T-helper 17 cell (primary cell): ENCODE measurements at places on chromosomes 11 and 22.

DNA sequence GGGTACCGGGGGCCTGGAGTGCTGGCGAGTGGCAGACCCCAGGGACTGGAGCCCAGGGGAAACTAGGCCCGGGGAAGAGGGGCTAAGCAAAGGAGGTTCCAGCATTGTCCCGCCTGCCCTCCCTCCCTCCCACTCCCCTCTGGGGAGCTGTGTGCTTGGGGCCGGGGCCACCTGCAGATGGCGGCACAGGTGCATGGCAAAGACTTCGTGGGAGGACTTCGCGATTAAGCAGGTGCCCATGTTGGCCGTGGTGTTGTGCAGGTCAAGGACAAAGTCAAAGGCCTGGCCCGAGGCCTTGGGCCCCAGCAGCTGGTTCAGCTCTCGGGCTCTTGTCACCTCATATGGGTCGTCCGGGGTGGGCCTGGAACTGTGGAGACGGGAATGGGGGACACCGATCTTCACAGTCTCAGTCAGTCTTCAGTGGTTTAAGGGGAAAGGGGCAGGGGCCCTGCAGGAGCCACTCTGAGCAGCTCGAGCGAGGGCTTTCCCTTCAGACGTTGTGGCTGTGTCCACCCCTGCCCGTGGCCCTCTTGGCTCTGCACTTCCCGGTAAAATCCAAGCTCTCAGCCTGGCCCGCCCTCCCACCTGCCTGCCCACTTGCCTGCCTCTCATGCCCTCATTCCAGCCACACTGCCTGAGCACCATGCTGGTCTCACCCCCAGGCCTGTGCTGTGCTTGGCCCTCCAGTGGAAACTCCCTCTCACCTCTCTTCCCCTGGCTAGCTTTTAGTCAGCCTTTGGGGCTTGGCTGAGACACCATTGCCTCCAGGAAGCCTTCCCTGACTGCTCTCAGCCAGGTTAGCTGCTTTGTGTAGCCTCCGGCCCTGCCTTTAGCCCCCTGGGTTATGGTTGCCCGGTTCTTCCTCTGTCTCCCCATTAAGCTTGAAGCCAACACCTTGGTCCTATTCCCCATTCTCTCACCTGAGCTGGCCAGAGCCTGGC, 4.7 kb downstream of the ACY3 start:
- no peak for DNase-seq

- no peak for DNase-seq
These were observed 3.6 kb downstream of the SMIM38 start for GRCh38 chr11:69159150-69159852.

- no peak for DNase-seq
These were observed 49.6 kb downstream of the BARX2 start for GRCh38 chr11:129425214-129425613.

GRCh38 chr11:100855466-100856067, 168.5 kb downstream of the ARHGAP42 start:
- DNase-seq: no peak

DNA sequence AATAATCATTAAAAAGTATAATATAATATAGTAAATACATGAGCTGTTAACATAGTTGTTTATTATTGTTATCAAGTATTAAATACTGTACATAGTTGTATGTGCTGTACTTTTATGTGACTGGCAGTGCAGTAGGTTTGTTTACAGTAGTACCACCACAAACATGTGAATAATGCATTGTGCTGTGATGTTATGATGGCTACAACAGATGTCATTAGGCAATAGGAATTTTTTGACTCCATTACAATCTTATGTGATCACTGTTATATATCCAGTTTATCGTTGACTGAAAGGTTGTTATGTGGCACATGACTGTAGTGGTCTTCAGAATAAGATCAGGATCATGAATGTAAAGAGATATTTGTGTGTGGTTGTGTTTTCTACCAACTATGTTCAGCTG, 577.8 kb downstream of the JRKL start:
- DNase-seq: no peak

DNA sequence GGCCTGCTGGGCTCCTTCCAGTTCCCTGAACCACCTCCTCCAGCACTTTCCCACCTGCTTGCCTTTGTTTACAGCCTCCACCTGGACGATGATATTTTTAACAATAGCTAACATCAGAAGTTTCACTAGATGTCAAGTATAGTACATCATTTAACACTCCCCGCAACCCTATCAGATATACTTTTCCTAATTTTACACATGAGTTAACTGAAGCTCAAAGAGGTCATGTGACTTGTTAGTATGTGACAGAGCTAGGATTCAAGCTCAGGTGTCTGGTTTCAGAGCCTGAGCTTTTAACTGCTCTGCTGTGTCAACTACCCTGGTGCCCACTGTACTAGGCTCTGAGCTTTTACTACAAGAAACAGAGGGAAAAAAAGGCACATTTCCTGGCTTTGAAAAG, 14.3 kb upstream of the HPX start:
- no peak for DNase-seq

DNA sequence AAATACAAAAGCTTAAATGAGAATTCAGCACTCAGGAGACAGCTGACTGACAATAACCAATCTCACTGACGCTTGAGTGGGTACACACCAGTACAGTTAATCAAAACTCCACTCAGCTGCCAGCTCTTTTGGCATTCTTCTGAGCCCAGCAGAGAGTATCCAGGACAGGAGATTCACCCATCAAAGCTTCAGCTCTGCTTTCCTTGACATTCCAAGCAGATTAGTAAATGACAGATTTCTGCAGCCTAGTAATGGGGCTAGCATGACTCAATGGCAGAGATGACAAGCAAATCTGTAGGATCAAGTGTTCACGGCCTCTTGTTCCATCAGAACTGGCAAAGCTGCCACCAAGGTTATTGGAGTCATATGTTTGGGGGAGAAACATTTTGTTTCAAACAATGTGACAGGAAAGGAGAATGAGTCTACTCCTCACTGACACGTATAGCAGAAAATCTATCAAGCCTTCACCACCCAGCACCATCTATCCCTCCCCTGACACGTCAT, 420.0 kb downstream of the DYNC2H1 start:
- DNase-seq: no peak

DNA sequence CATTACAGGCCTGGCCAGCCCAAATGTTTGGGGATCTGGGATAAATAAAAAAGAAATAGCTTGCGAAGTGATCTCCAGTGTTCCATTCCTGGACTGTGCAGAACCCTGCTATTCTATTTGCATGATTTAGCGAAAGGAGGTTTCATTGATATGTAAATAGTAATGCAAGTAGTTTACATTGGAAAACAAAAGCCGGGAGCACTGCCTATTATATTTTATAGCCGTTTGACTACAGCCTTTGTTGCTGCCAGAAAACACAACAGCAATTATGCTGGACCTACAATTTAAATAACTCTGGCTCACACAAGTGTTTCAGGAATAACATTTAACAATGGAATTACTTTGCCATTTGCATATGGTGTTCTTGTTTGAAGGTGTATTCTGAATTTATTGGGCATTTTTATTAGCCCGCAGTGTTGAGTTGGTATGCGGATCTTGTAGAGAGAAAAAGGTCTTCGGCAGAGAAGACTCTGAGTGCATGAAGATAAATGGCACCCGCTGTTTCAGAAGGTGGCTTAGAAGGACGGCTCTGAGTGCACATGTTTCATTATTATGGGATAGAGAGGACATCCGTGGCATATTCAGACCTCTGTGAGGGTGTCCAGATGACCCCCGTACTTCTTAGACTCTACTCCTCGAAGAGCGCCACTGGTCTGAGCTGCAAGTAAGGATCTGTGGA, 315.0 kb downstream of the BRD1 start:
- no peak for DNase-seq

- DNase-seq: no peak
These were observed 89.7 kb downstream of the BRD1 start for GRCh38 chr22:49738006-49738405.

- DNase-seq: no peak
These were observed 555.3 kb downstream of the MIAT start for GRCh38 chr22:27212617-27213177.

GRCh38 chr11:61472868-61473267, 35.7 kb upstream of the LRRC10B start:
- DNase-seq: no peak

DNA sequence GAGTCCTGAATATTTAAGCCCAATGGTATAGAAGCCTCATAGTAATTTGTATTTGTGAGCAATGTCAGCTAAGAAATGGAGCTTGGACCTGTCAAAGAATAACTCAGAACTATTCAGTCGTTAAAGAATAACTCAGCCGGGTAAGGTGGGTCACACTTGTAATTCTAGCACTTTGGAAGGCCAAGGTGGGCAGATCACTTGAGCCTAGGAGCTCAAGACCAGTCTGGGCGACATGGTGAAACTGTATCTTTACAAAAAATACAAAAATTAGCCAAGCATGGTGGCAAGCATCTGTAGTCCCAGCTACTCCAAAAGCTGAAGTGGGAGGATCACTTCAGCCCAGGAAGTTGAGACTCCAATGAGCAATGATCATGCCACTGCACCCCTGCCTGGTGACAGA, 1526.5 kb downstream of the LRRC4C start:
- no peak for DNase-seq

GRCh38 chr11:125166764-125167291, 2.3 kb downstream of the PKNOX2 start:
- DNase-seq: no peak

GRCh38 chr11:19441752-19442553, 201.2 kb upstream of the E2F8 start:
- DNase-seq: no peak

DNA sequence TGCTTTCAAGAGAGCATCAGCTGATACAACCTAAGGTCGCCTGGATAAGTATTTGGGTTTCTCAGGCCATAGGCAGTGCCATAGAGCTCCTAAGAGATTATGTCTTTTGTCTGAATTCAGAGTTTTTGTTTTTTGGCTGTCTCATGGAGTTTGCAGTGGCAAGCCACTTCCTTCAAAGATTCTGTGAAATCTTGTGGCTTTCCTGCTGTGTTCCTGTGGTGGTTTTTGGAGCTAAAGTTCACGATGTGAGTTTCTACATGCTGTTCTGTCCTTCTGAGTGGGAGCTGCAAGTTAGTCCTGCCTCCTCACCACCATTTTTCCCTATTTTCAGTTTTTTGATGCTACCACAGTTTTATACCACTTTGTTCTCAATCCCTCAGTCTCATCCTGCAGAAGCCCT, 111.4 kb downstream of the COMMD9 start:
- DNase-seq: no peak

GRCh38 chr11:128157423-128158298, 429.7 kb downstream of the ETS1 start:
- peak; percentile 20 for DNase-seq

- DNase-seq: no peak
These were observed at the start of gene LDHAL6A for GRCh38 chr11:18455686-18456372. Gene LDHAL6A, plus strand, starts transcription at chr11:18455856. Its CDS starts 825 bp downstream, at chr11:18456681.

DNA sequence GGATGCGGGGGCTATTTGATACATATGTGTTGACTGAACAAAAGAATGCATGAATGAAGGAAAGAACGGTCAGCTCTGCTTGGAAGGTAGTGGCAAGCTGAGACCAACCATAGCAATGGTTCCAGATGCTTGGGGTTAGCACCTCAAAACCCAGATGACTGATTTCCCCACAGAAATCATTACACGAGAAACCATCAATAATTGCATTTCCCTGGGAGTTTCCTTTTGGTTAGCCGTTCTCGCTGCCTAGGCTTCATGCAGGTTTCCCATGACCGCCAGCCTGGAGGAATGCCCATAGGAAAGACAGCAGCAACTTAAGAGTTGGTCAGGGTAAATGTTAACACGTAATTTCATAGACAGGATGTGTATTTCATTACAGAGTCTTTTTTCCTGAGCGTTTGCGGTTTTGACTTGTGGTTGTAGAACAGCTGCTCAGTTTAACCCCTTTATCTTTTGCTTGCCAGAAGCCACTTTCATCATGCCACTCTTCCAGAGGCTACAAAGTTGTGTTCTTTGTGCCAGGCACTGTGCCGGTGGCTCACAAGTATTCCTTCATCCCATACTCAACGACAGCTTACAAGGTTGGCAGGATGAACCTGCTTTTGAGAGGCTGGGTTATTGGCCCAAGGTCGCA, 2.8 kb downstream of the IL17RA start:
- DNase-seq: no peak

DNA sequence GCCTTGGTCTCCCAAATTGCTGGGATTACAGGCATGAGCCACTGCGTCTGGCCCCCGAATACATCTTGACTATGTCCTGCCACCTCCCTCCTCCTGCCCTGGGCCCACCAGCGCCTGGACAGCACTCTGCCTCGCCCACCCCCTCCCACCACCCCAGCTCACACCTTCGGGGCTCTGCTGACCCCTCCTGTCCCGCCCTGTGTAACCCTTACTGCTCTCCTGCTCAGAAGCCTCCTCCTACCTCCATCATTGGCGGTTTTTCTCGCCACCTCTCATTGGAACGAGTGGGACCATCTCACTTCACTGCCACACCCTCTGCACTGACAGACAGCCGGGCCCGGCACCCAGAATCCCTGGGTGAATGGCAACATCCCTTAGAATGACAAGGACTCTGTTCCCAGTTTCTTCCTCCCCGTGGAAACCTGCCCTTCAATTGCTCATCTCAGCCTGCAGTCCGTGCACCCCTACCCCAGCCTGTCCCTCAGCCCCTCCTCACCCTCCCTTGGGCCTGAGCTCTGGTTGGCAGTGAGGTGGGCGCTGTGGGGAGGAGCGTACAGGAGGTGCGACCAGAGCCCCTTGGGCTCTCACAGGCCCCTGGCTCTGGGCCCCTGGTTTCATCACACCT, 32.2 kb downstream of the LRRC74B start:
- DNase-seq: no peak

- DNase-seq: no peak
These were observed 45.1 kb downstream of the CEP57 start for GRCh38 chr11:95835351-95835750.

- no peak for DNase-seq
These were observed 1074.4 kb downstream of the DLG2 start for GRCh38 chr11:84552791-84553190.

- DNase-seq: no peak
These were observed 34.4 kb downstream of the TP53I11 start for GRCh38 chr11:44916331-44916730.

GRCh38 chr22:49793296-49793695, 34.4 kb downstream of the BRD1 start:
- no peak for DNase-seq

GRCh38 chr11:29183301-29183700, 833.5 kb downstream of the KCNA4 start:
- DNase-seq: no peak

- peak; percentile 85 for DNase-seq
These were observed 19.7 kb upstream of the APOL3 start for GRCh38 chr22:36180038-36180880.

DNA sequence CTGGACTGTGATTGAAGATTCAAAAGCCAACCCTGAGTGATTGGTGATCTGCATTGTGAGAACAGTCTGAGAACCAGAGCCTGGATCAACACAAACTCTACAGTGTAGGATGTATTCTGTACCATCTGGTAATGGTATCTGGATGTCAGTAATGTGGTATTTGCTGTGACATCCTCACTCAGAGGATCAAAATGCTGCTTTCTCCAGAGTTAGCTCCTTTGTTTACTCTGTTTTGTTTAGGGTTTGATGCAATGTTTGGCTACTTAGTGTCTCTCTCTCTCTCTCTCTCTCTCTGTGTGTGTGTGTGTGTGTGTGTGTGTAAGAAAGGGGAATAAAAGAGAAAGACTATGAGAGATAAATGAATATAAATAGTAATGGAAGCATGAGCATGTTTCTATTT, 24.3 kb downstream of the CASP4 start:
- DNase-seq: no peak
